ENCODE measurements at places on chromosomes 6 and 20.

- peaks cover 9% of the 10 kb centered on the region for H3K4me1 ChIP-seq
- H3K4me3 ChIP-seq: no peak overlapping the region
- no peaks in the 10 kb centered on the region for H3K36me3 ChIP-seq
- no peaks in the 10 kb centered on the region for H3K27me3 ChIP-seq
- no peak overlapping the region for H3K27ac ChIP-seq
Observed at GRCh38 chr6:30935018-30935417, 3.0 kb upstream of the SFTA2 start.

DNA sequence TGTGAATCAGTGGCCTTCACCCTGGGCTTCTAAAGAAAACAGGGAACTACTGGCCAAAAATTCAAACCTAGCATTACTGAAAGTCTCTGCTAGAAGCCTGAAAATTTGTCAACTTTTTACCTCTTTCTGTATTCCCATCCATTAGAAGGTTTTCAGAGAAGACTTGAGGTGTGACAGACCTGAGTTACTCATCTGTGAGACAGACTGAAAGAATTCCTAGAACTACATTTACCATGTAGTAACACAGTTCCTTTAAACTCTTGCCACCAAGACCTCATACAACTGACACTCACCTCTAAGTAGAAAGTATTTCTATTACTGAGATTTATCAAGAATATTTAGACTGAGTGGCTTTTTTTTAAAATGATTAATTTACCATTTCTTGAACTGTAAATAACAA lies 4.5 kb downstream of the DPM1 start:
- peaks cover 29% of the 10 kb centered on the region for H3K36me3 ChIP-seq
- no peak overlapping the region for H3K4me3 ChIP-seq
- H3K27me3 ChIP-seq: no peaks in the 10 kb centered on the region
- no peak overlapping the region for H3K27ac ChIP-seq

DNA sequence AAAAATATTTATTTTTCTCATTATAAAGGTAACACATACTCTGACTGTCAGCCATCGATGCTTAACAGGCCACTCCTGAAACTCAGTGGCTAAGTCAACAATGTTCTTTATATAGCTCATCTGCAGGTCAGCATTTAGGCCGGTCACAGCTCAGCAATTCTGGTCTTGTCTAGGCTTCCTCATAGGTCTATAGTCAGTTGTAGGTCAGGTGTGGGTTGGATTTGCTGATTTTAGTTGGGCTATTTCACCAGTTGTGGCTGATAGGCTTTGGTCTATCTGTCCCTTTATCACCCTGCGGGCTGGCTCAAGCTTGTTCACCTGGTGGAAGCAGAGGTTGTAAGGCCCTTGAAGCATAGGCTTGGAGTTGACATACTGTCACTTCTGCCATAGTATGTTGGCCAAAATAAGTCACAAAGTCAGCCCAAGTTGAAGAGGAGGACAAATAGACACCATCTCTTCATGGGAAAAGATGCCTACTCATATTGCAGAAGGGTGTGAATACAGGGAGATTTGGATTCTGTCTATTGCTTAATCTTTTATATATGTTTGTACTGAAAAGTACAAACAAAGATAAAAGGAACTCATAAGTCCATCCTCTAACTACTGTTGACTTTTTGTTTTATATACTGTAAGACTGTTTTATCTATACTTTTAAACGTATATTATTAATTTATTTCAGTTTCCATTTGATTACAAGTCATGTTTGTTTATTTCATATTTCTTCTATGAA lies 75.0 kb downstream of the BCKDHB start:
- peaks cover 3% of the 10 kb centered on the region for H3K4me1 ChIP-seq
- H3K27ac ChIP-seq: no peak overlapping the region
- no peaks in the 10 kb centered on the region for H3K27me3 ChIP-seq
- H3K4me3 ChIP-seq: no peak overlapping the region

DNA sequence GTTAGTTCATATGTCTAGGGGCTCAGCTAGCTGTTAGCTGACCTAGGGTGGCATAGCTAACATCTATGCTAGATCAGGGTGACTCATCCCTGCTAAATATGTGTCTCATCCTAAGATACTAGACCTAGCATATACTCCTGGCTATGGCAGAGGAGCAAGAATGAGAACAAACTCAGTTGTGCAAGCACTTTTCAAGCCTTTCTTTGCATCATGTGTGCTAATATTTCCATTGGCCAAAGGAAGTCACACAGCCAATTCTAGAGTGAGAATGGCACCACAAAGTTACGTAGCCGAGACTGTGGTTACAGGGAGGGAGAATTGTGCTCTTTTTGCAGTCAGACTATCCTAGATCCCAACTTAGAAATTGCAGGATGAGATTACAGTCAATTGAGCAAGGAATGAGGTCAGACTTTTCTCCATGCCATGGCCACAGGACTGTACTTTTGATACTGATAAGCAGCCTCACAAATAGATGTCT lies 78.7 kb downstream of the PLCB4 start:
- H3K4me1 ChIP-seq: no peaks in the 10 kb centered on the region
- no peak for DNase-seq
- H3K36me3 ChIP-seq: no peaks in the 10 kb centered on the region
- H3K4me3 ChIP-seq: no peak overlapping the region
- H3K27ac ChIP-seq: no peak overlapping the region

DNA sequence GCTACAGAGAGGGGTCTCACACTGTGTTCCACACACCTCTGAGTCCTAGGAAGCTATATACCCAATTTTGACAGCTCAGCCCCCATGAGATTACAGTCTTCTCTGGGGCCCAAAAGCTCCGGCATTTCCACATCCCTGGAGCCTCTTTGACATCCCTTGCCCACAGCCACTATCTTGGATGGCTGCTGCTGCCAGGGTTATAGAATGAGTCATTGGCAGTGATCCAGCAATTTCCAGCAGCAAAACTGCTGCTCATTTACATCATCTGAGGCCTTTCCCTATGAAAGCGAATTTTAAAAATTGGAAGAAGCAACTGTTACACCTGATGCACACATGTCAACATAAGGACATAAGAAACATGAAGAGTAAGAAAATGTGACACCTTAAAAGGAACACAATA lies 590.7 kb downstream of the MEI4 start:
- no peak overlapping the region for H3K27ac ChIP-seq
- no peak for DNase-seq
- H3K36me3 ChIP-seq: no peaks in the 10 kb centered on the region
- no peak overlapping the region for H3K4me3 ChIP-seq
- no peaks in the 10 kb centered on the region for H3K27me3 ChIP-seq
- no peaks in the 10 kb centered on the region for H3K4me1 ChIP-seq

DNA sequence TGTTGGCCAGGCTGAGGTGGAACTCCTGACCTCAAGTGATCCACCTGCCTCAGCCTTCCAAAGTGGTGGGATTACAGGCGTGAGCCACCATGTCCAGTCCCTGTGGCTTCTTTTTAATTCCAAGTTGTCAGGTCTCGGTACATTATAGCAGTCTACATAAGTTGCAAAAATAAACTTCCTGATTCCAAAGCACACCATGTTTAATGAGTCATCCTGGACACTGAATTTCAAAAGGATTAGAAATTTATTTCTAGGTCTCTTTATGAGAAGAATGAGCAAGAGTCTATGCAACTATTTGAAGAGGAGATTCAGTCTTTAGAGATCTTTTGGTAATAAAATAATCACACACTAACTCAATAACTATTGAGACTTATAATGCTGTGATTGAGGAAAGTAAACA lies 63.9 kb upstream of the MCHR2 start:
- no peak overlapping the region for H3K4me3 ChIP-seq
- DNase-seq: no peak
- H3K36me3 ChIP-seq: no peaks in the 10 kb centered on the region
- H3K4me1 ChIP-seq: no peaks in the 10 kb centered on the region
- H3K27me3 ChIP-seq: no peaks in the 10 kb centered on the region

GRCh38 chr6:27893836-27894807 lies 18.1 kb downstream of the OR2B2 start:
- H3K4me3 ChIP-seq: peak overlapping the region; percentile 17
- peak overlapping the region; percentile 82 for H3K27ac ChIP-seq
- H3K4me1 ChIP-seq: peaks cover 13% of the 10 kb centered on the region
- DNase-seq: peak; percentile 84
- H3K27me3 ChIP-seq: no peaks in the 10 kb centered on the region

- no peaks in the 10 kb centered on the region for H3K27me3 ChIP-seq
- no peaks in the 10 kb centered on the region for H3K4me1 ChIP-seq
- no peak overlapping the region for H3K27ac ChIP-seq
- no peak for DNase-seq
- no peaks in the 10 kb centered on the region for H3K36me3 ChIP-seq
- no peak overlapping the region for H3K4me3 ChIP-seq
Observed at GRCh38 chr20:23241416-23241815, 109.2 kb upstream of the NXT1 start.

DNA sequence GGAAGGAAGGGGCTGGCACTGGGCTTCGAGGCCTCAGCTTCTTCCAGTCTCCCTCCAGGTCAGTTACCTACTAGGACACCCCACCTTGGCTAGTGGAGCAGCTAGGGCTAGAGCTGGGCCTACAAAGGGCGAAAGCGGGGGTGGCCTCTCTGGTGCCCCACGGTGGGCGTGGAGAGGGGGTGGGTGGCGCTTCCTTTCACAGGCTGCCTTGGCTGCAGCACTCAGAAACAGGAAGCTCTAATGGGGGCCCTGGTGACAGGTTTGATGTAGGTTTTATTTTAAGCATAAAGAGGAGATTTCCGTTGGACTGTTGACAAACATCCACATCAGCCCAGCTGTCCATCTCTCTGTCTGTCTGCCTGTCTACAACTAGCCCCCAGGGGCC lies 13.4 kb downstream of the FAM110A start:
- no peaks in the 10 kb centered on the region for H3K27me3 ChIP-seq
- no peak for DNase-seq
- H3K27ac ChIP-seq: no peak overlapping the region

DNA sequence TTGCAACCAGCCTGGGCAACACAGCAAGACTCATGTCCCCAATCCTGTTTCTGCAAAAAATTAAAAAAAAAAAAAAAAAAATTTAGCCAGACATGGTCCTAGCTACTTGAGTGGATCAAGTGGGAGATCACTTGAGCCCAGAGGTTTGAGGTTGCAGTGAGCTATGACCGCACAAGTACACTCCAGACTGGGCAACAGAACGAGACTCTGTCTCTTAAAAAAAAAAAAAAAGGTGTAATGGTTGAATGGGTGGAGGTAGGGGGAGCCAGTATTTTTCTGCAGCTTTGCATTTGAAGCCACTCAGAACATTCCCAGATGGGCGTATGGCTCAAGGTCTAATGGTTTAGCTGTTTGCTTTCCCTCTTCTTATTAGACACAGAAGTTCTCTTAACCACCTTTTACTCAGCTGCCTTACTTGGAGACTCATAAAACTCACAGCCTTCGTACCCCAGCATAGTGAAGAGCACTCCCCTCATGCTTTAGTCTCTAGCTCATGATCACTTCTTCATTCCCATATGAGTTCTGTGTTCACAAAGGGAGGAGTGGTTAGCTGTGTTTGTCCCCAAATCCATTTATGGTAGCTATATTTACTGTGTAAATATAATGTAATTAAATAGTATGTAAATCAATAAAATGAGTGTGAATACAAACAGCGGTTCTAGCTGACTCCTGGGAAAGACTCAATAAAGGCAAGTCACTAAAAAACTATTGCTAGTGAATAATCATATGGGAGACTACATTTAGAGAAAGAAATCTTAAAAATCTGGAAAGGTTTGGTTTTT lies 9.0 kb downstream of the FKBP1A start:
- no peak overlapping the region for H3K4me3 ChIP-seq
- no peaks in the 10 kb centered on the region for H3K36me3 ChIP-seq
- H3K27me3 ChIP-seq: no peaks in the 10 kb centered on the region
- H3K4me1 ChIP-seq: peaks cover 97% of the 10 kb centered on the region
- H3K27ac ChIP-seq: peak overlapping the region; percentile 97

DNA sequence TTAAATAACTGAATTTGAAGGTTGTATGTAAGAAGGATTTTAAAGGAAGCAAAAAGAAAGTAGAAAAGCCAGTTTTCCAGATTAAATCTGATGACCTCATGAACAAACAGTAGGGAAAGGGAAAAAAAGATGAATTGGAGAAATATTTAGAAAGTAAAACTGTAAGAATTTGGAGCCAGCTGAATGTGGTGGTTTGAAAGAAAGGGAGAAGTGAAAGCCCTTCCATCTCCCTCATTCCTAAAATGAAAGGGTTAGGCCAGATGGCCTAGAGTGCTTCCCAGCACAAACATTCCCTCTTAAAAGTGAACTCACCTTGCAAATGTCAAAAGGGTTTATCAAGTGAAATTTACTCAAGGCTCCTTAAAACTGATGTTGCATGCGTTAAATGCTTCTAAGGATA lies 139.3 kb upstream of the COL21A1 start:
- H3K36me3 ChIP-seq: no peaks in the 10 kb centered on the region
- peak; percentile 27 for DNase-seq
- H3K27me3 ChIP-seq: no peaks in the 10 kb centered on the region
- H3K27ac ChIP-seq: peak overlapping the region; percentile 79
- peaks cover 50% of the 10 kb centered on the region for H3K4me1 ChIP-seq
- no peak overlapping the region for H3K4me3 ChIP-seq

DNA sequence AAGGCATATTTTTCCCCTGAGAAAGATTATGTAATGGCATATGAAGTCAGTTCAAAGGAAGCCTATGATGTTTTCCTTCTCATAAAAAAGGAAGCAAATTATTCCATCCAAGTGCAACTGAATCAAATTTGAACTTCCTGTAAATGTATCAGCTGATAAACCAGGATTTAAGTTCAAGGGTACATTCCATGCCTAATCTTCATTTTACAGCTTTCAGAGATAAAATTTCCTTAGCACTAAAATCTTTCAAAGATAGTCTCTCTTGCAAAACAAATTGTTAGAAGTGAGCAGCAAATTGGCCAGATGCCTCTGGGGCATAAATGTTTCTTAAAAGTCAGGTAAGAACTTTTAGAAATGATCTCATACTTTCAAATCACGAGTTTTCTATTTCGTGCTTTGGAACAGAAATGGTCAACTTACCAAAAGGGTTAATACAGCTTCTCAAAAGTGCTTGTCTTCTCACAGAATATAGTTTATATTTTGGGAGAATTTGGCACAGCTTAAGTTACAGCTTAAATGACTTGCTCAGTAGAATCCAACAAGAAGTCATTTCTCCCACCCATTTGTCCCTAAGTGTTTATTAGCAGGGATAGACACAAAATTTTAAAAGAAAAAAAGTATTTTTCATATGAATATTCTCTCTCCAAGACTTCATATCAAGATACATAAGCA lies 2.7 kb upstream of the TCF21 start:
- no peak overlapping the region for H3K27ac ChIP-seq
- H3K4me1 ChIP-seq: peaks cover 11% of the 10 kb centered on the region
- DNase-seq: no peak
- no peak overlapping the region for H3K4me3 ChIP-seq

- H3K36me3 ChIP-seq: no peaks in the 10 kb centered on the region
- H3K27ac ChIP-seq: no peak overlapping the region
- H3K4me3 ChIP-seq: no peak overlapping the region
- no peak for DNase-seq
Observed at GRCh38 chr6:136604328-136604825, 54.2 kb upstream of the MAP7 start.

GRCh38 chr6:154583546-154584188 lies 73.2 kb upstream of the CNKSR3 start:
- no peak overlapping the region for H3K27ac ChIP-seq
- no peaks in the 10 kb centered on the region for H3K36me3 ChIP-seq
- H3K27me3 ChIP-seq: no peaks in the 10 kb centered on the region
- DNase-seq: no peak

GRCh38 chr20:39810309-39810708 lies 848.2 kb downstream of the DHX35 start:
- no peak overlapping the region for H3K4me3 ChIP-seq
- H3K4me1 ChIP-seq: no peaks in the 10 kb centered on the region
- no peaks in the 10 kb centered on the region for H3K36me3 ChIP-seq
- no peaks in the 10 kb centered on the region for H3K27me3 ChIP-seq

GRCh38 chr6:52571099-52571755 lies 5.6 kb downstream of the TRAM2 start:
- peak; percentile 84 for DNase-seq
- peak overlapping the region; percentile 83 for H3K27ac ChIP-seq
- no peak overlapping the region for H3K4me3 ChIP-seq
- no peaks in the 10 kb centered on the region for H3K27me3 ChIP-seq
- H3K4me1 ChIP-seq: peaks cover 99% of the 10 kb centered on the region

Measured in thyroid gland (tissue), 4 donors.